RPMI8226 (cell line): ENCODE measurements at places on chromosomes 16 and 17.

DNA sequence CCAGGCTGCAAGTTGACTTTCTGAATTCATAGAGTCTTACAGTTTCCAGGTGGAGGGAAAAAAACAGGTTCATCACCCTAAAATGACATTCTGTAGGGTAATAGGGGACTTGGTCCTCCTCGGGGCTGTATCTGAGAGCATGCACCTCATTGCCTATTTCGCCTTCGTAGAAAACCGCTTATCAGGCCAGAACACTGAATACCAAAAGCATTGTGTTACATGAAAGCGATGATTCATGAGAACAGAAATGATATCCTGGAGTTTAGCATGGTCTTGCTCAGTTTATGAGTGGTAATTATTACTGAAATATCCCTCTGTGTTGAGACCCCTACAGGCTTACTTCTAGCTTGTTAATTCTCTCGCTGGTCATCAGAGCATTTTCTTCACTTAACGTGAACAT lies 61.4 kb upstream of the ARHGAP44 start:
- no peak for DNase-seq

DNA sequence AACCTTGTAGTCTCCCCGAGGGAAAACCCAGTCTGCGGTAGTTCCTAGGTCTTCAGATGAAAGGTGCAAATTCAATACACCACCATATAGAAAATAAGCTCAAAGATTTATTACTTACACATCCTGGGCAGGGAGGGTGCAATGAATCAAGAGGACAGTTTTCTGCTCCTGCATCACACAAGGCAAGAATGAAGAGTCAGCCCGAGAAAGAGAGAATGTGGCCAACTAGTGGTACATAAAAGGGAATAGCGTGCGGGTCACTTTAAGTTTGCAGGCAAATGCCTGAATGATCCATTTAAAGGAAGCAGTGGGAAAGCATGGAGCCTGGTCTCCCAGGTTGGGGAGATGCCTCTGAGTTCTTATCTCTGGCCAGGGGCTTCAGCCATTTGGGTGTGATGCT lies 403.4 kb downstream of the GRIN2A start:
- DNase-seq: no peak

DNA sequence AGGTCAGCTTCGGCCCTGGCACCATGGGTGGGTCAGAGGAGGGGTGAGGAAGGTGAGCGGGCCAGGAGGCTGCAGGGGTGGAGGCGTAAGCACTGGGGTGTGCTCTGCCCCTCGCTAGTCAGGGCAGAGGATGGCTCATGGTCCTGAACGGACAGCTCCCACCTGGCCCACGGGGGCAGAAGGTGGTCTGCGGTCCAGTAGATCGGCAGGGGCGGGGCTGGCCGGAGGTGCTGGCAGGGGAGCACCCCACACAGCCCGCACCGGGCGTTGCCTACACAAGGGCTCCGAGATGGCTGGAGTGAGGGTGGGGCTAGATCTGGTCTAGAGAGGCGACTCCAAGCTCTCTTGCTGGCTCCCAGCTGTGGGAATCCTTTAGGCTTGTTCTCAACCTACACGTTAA lies 8.2 kb downstream of the NPTX1 start:
- DNase-seq: no peak

DNA sequence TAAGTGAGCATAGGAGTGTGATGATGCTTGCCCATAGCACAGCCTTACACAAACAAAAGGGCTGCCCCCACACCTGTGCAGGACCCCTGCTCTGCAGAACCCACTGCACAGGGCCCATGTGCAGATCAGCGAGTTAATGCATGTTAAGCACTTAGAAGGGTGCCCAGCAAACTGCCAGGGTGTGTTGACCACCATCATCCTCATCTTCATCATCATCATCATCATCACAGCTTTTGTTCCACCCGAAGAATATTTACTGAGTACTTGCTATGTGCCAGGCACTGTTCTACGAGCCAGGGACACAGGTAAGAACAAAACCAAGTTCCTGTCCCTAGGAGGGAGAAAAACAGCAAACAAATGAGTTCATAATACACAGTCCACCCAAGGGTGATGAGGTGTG lies 11.9 kb downstream of the WFDC1 start:
- no peak for DNase-seq

GRCh38 chr16:79316004-79316458 lies 284.5 kb downstream of the MAF start:
- peak; percentile 18 for DNase-seq

DNA sequence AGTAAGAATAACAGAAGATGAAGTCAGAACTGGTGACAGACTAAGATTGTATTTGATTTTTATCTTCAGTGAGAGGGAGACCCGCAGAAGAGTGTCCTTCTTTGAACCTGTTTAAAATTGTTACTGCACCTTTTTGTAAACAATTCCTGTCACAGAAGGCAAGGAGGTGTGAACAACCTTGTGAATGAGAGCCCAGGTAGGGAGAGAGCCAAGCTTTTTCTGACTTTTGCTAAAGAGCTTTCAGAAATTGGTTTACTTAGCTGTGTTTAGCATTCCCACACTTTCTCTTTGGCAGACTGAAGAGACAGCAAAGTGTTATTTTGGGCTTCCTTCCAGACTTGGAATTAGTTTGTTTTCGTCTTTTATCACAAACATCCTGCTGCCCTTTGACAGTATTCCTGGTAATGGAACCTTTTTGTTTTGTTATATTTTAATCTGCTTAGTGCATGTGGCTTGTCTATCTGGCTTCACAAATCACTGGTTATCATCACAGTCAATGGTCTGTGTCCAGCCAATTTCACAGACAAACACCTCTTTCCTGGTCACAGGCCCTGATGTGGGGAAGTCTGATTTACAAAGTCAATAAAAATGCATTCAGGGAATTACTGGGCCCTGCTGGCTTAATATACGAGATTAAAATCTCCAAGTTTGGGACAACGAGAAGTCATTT lies 85.7 kb upstream of the HS3ST2 start:
- DNase-seq: no peak

- peak; percentile 87 for DNase-seq
These were observed 3.1 kb downstream of the EVI2A start for GRCh38 chr17:31318298-31318801.

DNA sequence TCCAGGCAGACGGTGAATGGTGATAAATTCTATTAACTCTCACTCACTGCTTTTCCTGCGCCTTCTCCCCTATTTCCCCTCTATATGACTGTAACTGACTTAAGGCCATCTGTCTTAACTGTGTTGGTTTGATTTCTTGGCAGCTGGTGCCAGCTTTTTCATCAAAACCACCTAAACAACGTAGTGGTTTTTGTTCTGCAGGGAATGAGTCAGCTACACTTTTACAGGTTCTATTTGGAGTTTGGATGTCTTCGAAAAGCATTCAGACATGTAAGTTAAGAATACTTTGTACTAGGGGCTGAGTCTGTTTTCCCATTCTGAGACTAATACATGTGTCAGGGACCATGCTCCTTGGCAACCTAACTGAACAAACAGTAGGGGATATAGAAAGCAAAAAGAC lies 8.5 kb downstream of the REXO5 start:
- no peak for DNase-seq

DNA sequence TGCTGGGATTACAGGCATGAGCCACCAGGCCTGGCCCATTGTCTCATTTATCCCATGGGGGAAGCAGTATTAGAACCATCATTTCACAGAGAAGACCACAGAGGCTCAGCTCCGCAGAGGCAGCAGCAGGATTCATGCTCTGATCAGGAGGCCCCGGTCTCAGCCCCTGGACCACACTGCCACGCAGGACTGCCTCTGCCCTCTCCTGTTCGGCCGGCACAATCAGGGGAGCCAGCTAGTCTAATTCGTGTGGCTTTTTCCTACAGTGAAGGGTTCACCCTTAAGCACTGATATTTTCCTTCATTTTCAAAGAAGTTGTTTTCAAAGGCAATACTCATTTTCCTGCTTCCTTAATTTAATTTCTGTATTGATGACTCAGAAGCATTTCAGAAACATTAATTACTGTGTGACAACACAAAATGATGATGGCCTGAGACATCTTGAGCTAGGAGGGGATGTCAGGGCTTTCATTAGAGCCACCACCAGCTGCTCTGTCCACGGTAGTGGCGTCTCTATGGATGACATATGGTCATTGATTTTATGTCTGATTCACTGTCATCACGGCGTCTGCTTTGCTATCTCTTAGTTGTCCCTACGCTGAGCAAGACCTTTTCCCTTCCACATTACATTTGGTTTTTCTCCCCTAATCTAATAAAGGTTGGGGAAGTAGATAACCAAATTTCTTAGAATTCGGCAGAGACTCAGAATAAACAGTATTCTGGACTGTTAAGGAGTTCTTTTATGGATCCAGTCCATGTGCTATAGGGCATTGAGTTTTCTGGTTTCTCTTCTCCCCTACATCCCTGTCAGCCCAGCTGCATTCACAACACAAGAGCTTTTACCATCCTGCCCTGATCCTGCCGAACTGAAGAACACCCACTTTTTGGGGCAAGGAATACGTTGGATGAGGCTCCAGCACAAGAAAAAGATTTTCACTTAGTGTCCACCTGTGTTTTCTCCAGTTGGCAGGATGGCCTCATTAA lies 314.0 kb downstream of the SLC39A11 start:
- DNase-seq: no peak

DNA sequence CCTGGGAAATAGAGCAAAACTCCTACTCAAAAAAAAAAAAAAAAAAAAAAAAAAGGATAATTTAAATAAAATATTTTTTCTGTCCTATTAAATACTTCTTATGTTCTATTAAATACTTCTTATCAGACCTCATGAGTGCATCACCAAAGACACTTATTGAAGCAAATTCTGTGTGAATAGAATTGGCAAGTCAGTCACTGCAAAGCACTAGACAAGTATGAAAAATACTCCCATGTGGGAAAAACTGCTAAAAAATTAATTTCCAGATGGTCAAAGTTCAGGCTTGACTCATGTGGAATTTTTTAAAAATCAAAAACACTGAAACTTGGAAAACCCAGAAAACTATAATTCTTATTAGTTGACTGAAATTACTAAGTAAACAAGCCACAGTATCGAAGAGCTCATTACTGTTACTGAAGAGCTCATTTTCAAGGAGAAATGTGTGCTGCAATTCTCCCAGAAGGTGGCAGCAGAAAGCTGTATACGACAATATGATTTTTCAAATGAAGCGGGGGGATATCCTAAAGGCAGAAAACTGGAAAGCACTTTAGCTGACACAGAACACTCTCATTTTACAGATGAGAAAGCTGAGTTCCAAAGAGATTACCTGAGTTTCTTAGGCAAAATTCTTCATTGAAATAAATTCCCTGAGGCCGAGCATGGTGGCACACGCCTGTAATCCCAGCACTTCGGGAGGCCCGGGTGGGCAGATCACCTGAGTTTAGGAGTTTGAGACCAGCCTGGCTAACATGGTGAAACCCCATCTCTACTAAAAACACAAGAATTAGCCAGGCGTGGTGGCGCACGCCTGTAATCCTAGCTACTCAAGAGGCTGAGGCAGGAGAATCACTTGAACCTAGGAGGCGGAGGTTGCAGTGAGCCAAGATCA lies 15.9 kb upstream of the FBXO47 start:
- peak; percentile 65 for DNase-seq

DNA sequence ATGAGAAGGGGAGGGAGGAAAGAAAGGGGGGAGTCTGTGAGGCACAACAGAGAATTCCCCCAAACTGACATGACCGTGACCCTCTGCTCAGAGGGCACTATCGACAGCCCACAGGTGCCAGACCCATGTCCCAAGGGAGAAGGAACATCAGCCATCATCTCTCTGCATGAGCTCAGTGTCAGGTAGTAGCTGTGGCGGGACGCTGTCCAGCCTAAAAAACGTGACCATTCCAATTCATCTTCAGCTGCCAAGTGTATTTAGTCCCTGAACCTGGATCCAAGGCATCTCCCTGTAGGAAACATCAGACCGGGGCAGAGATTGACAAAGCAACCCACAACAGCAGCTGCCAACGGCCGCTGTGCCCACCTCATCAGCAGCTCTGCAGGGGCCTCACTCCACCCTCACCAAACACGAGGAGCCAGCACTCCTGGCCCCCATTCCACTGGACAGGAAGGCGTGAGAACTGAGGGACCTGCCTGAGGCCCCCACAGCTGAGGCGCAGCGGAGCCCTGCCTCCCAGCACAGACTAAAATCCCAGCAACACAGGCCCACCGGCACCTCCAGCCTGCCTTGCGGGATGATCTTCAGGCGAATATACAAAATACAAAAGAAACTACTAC lies 8.6 kb downstream of the TAF1C start:
- no peak for DNase-seq

- no peak for DNase-seq
These were observed 35.8 kb downstream of the CPPED1 start for GRCh38 chr16:12767897-12768296.

DNA sequence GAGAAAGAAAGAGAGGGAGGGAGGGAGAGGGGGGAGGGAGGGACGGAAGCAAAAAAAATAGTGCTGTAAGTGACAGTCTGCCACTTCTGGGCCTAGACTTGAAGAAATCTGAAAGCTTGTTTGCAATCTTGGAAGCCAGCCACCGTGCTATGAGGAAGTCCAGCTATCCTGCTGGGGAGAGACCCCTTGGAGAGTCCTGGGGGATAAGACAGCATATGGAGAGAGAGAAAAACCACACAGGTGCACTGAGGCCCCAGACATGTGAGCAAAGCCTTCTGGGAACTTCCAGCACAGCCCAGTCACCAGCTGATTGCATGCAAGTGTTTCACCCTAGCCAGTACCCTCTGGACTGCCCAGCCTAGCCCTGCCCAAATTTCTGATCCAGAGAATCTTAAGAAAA lies 12.6 kb upstream of the ALOX12B start:
- no peak for DNase-seq

DNA sequence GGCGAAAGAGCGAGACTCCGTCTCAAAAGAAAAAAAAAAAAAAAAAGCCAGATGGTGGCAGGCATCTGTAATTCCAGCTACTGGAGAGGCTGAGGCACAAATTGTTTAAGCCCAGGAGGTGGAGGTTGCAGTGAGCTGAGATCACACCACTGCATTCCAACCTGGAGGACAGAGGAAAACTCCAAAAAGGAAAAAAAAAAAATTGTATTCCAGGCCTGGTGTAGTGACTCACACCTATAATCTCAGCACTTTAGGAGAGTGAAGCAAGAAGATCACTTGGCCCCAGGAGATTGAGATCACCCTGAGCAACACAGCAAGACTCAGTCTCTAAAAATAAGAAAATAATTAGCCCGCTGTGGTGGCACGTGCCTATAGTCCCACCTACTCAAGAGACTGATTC lies 20.1 kb downstream of the HBQ1 start:
- DNase-seq: no peak
